GM12864 (cell line): ENCODE measurements at places on chromosomes 1 and 21.

GRCh38 chr1:151242442-151242841 lies 12.1 kb upstream of the PSMD4 start:
- no peak for DNase-seq

GRCh38 chr1:175554586-175554985 lies 188.8 kb downstream of the TNR start:
- no peak for DNase-seq

- no peak for DNase-seq
Observed at GRCh38 chr21:19603011-19603593, 1199.5 kb upstream of the TMPRSS15 start.

DNA sequence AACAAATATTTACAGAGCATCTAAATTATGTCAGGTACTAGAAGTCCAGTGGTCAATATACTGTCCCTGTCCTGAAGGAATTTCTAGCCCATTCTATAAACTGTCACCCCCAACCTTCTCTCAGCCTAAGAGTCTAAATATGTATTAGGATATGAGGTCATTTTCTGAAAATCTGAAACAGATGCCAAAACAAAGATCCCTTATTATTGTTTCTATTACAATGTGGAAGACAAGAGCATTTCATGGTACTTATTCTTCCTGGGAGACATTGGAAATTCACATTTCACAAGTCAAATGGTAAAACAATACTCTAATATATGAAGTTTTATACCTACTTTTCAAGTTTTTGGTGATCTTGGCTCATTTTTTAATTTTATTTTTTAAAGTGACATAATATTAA lies 2.6 kb downstream of the CLCA1 start:
- DNase-seq: no peak

- DNase-seq: no peak
Observed at GRCh38 chr1:22026924-22027289, 25.4 kb downstream of the CELA3A start.

GRCh38 chr1:45359882-45360513 lies 19.8 kb upstream of the MUTYH start:
- DNase-seq: no peak

DNA sequence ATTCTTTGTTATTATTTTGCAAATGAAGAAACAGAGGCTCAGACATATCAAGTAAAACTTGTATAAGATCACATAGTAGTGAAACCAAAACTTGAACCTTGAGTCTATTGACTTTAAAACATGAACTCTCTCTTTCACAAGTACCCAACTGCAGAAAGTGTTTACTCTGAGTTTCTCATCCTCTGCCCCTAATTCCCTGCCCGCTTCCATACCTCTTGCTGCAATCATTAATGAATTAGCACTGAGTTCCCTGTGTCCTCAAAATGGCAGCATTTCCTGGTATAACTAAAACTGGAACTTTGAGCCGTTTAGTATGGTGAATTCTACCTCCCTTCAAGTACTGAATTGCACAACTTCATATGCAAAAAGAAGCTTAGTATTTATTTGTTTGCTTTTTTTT lies 147.7 kb upstream of the DNAH14 start:
- DNase-seq: no peak

DNA sequence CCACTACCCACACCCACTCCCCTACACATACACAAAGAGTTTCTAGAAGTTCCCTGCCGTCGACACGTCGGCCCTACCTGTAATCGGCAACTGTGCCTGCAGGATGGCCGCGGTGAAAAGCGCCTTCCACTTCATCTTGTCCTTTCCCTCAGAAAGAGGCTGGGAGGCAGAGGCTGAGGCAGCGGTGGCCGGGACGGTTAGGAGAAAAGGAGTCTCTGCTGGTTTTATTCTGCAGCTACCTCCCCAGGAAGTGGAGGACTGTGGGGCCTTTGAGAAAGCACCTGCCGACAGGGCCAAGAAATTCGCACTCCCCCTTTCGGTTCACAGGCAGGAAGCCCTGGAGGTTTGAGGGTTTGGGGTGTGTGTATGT lies at the start of gene CD247:
Gene CD247, minus strand, starts transcription at position 199 of the 370 bp plus-strand sequence. Its CDS starts 64 bp downstream, at position 135.
- no peak for DNase-seq

- no peak for DNase-seq
Observed at GRCh38 chr1:32967888-32968568, 3.4 kb upstream of the RNF19B start.

GRCh38 chr1:158689110-158689509 lies 2.6 kb upstream of the SPTA1 start:
- no peak for DNase-seq

DNA sequence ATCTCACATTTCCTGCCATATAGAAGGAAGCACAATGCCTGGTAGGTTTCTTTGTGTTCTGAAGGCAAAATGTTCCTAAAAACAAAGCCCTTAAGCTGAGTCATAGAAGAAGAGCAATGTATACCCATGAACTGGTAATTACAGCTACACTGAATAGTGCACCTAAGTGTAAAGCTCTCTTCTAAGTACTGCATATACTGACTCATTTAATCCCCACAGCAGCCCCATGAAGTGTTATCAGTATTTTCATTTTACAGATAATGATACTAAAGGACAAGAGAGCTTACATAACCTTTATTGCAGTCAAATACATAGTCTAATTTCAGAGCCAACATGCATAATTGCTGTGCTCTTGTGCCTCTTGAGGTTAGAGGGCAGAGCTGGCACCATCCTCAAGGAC lies 239.9 kb downstream of the DPYD start:
- no peak for DNase-seq

GRCh38 chr1:115466433-115466832 lies 128.4 kb upstream of the NGF start:
- DNase-seq: no peak
